Activated CD8-positive, alpha-beta memory T cell treated with anti-CD3 and anti-CD28 coated beads, Interleukin-2, amount 50 U/mL, for 48 hours (primary cell): ENCODE measurements at places on chromosomes 7 and 10.

DNA sequence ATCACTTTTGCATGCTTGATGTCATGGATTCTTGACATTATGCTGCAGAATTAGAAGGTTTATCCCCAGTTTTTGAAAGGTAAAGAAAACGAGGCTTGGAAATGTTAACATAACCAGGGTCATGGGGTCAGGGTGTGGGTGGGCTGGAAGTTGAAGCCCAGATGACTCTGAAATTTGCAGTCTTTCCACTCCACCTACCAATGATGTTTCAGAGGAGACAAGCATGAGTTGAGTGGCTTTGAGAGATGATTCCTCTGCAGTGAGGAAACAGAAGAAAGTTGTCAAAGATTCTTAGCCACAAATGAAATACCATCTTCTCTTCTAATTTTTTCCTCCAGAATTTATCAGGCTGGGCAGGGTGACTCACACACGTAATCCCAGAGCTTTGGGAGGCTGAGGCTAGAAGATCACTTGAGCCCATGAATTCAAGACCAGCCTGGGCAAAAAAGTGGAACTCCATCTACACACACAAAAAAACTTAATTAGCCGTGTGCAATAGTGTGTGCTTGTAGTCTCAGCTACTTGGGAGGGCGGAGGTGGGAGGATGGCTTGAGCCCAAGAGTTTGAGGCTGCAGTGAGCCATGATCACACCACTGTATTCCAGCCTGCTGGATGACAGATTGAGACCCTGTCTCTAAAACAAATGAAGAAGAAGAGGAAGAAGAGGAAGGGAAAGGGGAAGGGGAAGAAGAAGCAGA is 239.1 kb upstream of the AUTS2 start:
- no peak for DNase-seq

- no peak for DNase-seq
These were observed 84.1 kb upstream of the LRRC18 start for GRCh38 chr10:49023752-49024151.

GRCh38 chr10:101047268-101047667 is 14.5 kb upstream of the KAZALD1 start:
- DNase-seq: no peak

GRCh38 chr10:18279173-18279572 is 138.9 kb downstream of the CACNB2 start:
- DNase-seq: no peak

DNA sequence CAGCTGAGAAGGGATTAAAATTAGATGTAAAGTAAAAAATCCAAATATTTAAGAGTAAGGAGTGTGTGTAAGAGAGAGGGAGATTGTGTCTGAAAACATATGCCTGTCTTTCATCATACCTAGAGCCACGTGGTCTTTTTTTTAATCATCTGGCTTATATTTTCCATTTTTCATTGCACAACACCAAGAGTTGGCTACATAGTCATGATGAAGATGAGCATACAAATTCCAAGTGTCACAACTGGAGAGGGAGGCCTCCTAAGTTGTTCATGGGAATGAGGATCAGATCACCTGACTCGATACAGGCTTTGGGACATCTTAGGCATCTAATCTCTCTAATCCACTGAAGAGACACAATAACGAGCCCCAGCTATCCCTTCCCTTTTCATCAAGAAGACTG is 47.2 kb upstream of the CCDC3 start:
- DNase-seq: no peak

- no peak for DNase-seq
These were observed 28.9 kb downstream of the MGAM start for GRCh38 chr7:142024547-142024946.

DNA sequence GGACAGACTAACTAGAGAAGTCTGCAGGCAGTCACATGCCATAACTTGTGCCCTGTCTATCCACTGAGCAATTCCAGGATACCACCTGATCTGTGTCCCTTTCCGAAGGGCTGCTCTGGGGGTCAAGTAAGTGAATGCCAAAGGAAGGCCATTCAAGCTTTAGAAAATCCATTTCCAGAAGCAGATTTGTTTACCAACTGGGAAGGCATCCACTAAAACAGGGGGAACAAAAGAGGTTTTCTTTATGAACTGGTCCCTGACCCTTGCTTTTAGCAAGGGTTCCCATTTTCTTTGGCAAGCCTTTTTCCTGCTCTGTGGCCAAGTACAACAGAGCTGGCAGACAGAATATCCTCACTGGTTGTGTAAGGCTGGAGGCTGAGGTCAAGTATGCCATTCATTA is 36.5 kb downstream of the ITPRID1 start:
- no peak for DNase-seq

DNA sequence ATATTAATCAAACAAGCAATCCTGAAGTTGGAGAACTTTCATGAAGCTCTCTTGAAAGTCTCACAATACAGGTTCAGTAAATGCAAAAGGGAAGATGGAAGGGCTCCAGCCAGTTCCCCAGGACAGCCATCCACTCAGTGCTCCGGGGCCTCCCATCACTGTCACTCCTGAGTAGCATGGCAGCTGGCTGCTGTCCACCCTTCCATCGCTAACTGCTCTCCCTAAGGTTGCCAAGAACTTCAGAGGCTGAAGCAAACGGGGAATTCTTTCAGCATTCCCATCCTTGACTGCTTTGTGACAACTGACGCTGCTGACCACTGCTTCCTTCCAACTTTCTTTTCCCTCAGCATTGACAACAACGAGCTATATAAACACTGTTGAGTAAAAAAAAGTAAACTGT is 69.1 kb downstream of the VPS41 start:
- DNase-seq: no peak

DNA sequence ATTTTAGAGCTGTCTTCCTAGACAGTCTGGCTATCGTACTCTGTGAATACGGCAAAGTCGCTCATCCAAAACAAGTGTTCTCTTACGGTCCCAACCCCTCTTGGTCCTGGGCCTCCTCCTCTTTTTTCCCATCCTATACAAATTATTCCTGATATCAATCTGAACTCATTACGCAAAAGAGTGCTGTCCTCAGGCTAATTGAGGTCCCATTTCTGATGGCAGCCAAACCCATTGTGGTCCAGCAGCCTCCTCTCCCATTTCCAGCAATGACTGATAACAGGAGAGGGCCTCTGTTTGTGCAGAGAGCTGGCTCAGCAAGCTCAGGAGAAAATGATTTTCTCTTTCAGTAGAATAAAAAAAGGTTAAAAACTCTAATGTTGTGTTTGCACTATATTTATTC is 203.4 kb upstream of the GHITM start:
- DNase-seq: no peak

GRCh38 chr7:97732565-97733275 is 834 bp downstream of the TAC1 start:
- no peak for DNase-seq

DNA sequence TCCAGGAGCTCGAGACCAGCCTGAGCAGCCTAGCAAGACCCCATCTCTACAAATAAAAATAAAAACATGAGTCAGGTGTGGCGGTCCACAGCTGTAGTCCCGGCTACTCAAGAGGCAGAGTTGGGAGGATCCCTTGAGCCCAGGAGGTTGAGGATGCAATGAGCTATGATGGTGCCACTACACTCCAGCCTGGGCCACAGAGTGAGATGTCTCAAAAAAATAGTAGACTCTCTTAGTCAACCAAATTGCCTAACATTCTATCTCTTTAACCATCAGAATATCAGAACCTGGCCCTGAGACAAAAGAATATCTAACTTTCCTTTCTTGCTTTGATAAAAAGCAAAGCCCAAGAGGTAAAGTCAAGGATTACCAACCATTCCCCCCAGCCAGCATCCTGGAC is 35.0 kb upstream of the CUX1 start:
- DNase-seq: no peak

DNA sequence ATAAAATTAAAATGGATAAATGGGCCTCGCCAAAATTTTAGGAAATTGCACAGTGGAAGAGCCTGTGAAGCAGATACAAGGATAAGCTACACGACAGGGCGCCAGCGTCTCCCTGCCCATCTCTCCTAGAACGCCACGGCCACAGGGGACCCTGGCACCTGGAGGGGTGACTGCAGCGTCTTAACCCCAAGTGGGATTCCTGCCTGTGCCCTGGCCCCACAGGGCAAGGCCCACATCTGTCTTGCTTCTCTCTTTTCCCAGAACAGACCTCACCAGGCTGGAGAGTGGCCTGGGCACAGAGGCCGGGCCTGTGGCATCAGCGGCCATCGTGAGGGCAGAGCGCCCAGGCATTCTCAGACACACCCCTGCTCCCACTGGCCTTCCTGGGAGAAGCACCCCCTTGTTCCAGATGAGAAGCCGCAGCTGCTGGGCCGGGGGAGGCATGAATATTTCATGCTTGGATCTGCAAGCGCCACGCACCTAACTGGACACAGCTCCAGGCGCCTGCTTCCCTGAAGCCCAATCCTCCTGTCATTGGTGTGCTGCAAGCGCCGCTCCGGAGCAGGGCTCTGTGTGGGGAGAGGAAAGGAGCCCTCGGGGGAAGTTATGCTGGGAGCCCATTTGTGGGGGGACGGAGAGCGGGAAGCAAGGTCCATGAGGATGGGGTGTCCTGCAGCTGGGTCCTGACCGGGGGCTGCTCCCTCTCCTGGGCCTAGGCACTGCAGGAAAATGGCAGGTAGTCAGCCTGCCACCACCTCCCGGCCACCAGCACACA is 153.5 kb downstream of the ELFN1 start:
- no peak for DNase-seq

- no peak for DNase-seq
These were observed 621 bp upstream of the FAM13C start for GRCh38 chr10:59362959-59363381.

DNA sequence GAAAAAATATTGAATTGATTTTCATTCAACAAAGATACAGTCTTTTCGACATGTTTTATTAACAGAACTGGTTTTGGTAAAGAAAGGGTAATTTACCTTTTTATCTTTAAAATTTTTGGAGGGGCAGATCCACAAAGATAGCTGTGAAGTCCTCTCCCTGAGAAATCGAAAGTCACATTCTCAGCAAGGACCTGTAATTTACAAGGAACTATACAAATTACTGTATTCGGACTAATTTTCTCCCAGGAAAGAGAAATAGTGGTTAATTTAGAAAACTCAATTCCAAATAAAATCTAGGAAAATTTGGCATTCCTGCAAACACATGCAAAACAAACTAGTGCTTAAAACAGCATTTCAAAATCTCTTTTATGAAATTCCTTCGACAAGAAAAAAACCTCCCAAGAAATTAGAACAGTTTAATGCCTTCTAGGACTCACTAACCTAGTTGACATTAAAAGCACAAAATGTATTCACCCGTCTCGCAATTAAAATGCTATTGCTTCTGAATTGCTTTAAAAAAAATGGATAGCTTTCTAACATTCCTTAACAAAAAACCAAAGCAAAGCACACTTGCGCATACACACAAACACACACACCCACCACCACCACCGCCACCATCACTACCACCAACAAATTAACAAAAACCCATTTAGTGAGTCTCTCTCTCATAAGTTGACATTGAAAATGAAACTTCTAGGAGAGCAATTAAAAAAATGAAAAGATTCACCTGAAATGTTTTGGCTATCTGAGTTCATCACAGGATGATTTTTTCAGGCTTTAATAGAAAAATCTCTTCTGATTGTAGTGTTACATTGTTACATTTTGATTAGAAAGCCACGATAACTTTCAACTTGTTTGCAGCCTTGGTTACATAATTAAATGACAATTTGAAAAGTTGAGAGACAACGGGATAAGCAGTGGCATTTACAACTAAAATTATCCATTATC is 4.0 kb upstream of the NKX2-3 start:
- DNase-seq: no peak

- no peak for DNase-seq
These were observed 48.4 kb upstream of the GLI3 start for GRCh38 chr7:42285383-42285824.
